Activated naive CD8-positive, alpha-beta T cell treated with anti-CD3 and anti-CD28 coated beads for 36 hours (primary cell): ENCODE measurements at places on chromosomes 2 and 18.

GRCh38 chr2:28463893-28464292, 32.0 kb upstream of the PLB1 start:
- no peak overlapping the region for H3K4me3 ChIP-seq
- peaks cover 3% of the 10 kb centered on the region for H3K36me3 ChIP-seq

DNA sequence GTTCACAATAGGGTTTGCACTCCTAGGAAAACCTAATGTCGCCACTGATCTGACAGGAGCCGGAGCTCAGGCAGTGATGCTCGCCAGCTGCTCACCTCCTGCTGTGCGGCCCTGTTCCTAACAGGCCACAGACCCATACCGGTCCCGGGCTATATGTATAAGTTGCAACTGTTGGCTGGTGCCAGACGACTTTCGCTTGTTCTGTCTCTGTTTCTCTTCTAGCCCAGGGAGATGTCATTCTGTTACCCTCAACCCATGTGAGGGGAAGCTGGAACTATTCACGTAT, 170.3 kb downstream of the BCL2 start:
- peaks cover 28% of the 10 kb centered on the region for H3K36me3 ChIP-seq
- no peak overlapping the region for H3K4me3 ChIP-seq
- H3K4me1 ChIP-seq = peaks cover 58% of the 10 kb centered on the region
- H3K27ac ChIP-seq = no peak overlapping the region

- H3K27ac ChIP-seq = no peak overlapping the region
- peaks cover 29% of the 10 kb centered on the region for H3K36me3 ChIP-seq
- H3K4me1 ChIP-seq = peaks cover 3% of the 10 kb centered on the region
- no peaks in the 10 kb centered on the region for H3K27me3 ChIP-seq
- no peak overlapping the region for H3K4me3 ChIP-seq
Measured at GRCh38 chr2:237097911-237098702, 12.4 kb downstream of the COPS8 start.

DNA sequence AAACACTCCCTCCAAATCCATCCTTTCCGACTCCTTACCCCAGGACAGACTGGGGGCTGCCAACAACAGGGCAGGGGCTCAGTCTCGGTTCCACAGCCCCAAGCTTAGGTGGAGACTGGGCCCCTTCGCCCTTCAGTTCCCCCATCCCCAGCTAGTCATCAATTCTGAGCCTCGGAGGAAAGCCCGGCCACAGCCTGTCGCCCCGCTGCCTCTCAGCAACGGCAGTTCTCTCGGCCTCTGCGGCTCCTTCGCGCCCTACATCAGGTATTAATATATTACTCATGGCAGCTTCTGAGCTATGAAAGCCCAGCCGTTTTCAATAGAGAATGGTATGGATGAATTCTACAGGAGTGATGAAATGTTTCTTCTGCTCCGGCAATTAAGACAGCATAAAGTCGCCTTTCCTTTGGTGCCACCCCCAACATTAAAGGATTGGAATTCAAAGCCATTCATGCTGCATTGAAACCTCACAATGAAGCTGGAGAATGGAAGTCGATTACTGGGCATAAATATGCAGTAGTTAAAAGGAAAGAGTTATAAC, 2.8 kb downstream of the HDAC4 start:
- no peak for DNase-seq
- H3K27ac ChIP-seq = no peak overlapping the region
- peaks cover 10% of the 10 kb centered on the region for H3K36me3 ChIP-seq
- H3K4me3 ChIP-seq = no peak overlapping the region

DNA sequence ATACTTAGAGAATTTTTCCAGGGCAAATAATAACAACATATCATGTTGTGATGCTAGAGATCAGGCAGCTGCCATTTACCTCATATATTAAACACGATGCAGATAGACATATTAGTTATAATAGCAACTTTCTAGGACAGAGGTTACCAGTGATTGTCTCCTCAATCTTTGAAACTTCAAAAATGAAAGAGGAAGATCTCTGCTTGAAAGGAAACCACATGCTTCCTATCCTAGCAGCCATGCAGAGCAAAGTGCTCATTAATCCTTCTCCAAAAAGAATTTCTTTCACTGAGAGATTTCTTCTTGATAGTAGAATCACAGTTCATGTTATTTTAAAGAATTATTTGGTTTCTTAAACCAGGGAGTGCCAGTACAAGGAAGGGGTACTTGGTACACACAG, 317.2 kb downstream of the CPS1 start:
- H3K36me3 ChIP-seq = no peaks in the 10 kb centered on the region
- no peak overlapping the region for H3K4me3 ChIP-seq

- H3K4me3 ChIP-seq = no peak overlapping the region
- DNase-seq = no peak
- peaks cover 19% of the 10 kb centered on the region for H3K36me3 ChIP-seq
- no peak overlapping the region for H3K27ac ChIP-seq
Measured at GRCh38 chr18:80004600-80005342, 16.4 kb upstream of the TXNL4A start.

DNA sequence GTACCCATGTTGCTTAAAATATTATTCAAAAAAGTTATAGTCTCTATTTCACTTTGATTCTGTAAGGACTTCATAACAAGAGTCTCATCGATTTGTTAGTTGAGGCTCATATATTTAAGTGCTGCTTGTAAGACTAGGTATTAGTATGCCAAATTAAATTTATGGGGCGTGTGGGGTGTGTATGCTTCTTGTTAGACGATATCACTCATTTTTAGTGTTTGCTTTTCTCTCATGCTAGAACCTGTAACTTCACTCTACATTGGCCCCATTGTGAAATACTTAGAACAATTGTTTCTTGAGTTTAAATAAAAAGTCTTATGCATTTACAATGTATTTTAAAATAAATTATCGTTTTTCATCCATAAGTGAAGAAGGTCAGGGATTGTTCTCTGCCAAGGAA, 63.6 kb downstream of the CTNNA2 start:
- H3K27me3 ChIP-seq = no peaks in the 10 kb centered on the region
- H3K36me3 ChIP-seq = no peaks in the 10 kb centered on the region
- no peak overlapping the region for H3K27ac ChIP-seq

- H3K27me3 ChIP-seq = no peaks in the 10 kb centered on the region
- H3K27ac ChIP-seq = no peak overlapping the region
- peaks cover 3% of the 10 kb centered on the region for H3K4me1 ChIP-seq
- peaks cover 2% of the 10 kb centered on the region for H3K36me3 ChIP-seq
- no peak overlapping the region for H3K4me3 ChIP-seq
- no peak for DNase-seq
Measured at GRCh38 chr2:33929467-33929866, 330.4 kb upstream of the FAM98A start.

- H3K36me3 ChIP-seq = peaks cover 4% of the 10 kb centered on the region
- no peak overlapping the region for H3K27ac ChIP-seq
- no peak for DNase-seq
- peaks cover 9% of the 10 kb centered on the region for H3K4me1 ChIP-seq
- no peaks in the 10 kb centered on the region for H3K27me3 ChIP-seq
Measured at GRCh38 chr2:25409468-25409867, 67.7 kb upstream of the DNMT3A start.

GRCh38 chr2:27920148-27920885, 29.8 kb downstream of the BABAM2 start:
- H3K27me3 ChIP-seq = no peaks in the 10 kb centered on the region
- H3K4me3 ChIP-seq = no peak overlapping the region
- peaks cover 22% of the 10 kb centered on the region for H3K4me1 ChIP-seq
- peak overlapping the region; percentile 16 for H3K27ac ChIP-seq
- no peak for DNase-seq

DNA sequence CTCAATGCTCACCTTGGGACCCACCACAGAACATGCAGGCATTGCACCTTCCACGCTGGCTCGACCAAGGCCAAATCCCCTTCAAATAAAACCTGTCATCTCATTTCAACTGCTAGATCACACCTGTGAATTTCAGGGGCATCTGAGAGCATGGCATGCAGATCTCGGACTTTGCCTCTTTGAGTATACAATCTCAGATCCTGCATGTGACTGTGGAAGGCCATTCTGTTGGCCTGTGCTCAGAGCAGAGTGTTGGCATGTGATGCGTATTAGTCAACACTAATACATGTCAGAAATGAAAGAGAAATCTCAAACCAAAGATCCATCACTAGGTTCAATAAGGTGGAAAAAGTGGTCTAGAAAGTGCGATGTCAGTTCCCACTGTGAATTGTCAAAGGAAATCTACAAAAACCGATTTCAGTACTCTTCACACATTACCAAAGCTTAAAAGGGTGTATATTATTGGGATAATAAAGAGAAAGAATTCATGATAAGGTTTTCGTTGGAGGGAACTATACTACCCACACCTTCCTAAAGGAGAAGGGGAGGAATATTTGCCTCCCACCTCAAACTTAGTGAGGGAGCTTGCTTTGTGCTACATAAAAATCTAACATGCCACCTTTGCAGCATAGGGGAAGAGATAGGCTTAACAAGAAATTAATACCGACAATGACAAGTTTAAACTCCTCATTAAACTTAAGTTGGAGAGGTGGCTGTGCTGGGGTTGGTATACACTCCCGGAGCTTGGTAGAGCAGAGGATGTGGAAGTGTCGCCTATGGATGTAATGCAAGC, 7.8 kb downstream of the XDH start:
- peaks cover 8% of the 10 kb centered on the region for H3K27me3 ChIP-seq
- no peak overlapping the region for H3K27ac ChIP-seq

DNA sequence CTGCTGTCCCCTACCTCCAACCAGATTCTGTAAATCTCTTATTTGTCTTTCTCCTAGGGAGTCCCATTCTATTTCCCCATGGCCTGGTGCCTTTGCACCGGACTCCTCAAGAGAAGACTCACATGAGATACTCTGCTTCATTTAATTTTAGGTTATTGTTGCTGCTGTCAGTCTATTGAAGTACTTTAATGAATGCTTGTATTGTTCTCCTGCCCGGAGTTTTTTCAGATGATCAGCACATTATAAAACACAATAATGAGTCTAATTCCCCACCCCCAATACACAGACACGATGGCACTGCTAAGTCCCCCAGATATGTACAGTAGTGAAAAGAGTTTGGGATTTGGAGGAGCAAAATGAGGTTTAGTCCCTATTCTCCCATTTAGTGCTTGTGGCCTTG, 58.9 kb downstream of the HAUS1 start:
- no peaks in the 10 kb centered on the region for H3K27me3 ChIP-seq
- no peak overlapping the region for H3K27ac ChIP-seq
- no peaks in the 10 kb centered on the region for H3K36me3 ChIP-seq
- no peak overlapping the region for H3K4me3 ChIP-seq
- DNase-seq = no peak
- H3K4me1 ChIP-seq = peaks cover 23% of the 10 kb centered on the region

DNA sequence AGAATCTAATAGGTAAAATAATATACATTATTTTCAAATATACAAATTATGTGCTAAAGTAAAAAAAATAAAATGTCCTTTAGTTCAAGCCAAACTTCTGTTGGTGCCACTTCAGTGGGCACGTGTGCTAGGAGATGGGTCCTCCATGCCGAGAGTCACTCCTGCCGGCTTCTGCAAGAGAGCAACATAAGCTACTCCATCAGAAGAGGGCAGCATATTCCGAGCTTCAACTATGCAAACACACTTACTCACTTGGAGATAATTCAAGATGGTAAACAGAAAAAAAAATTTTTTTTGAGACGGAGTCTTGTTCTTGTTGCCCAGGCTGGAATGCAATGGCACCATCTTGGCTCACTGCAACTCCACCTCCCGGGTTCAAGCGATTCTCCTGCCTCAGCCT, 24.4 kb downstream of the CNOT11 start:
- no peaks in the 10 kb centered on the region for H3K27me3 ChIP-seq
- peaks cover 42% of the 10 kb centered on the region for H3K36me3 ChIP-seq
- no peak overlapping the region for H3K4me3 ChIP-seq
- H3K4me1 ChIP-seq = peaks cover 28% of the 10 kb centered on the region
- no peak overlapping the region for H3K27ac ChIP-seq

GRCh38 chr18:45342166-45342565, 273.1 kb upstream of the SLC14A2 start:
- peaks cover 4% of the 10 kb centered on the region for H3K27me3 ChIP-seq
- H3K27ac ChIP-seq = no peak overlapping the region
- no peak overlapping the region for H3K4me3 ChIP-seq
- H3K4me1 ChIP-seq = no peaks in the 10 kb centered on the region
- DNase-seq = no peak

DNA sequence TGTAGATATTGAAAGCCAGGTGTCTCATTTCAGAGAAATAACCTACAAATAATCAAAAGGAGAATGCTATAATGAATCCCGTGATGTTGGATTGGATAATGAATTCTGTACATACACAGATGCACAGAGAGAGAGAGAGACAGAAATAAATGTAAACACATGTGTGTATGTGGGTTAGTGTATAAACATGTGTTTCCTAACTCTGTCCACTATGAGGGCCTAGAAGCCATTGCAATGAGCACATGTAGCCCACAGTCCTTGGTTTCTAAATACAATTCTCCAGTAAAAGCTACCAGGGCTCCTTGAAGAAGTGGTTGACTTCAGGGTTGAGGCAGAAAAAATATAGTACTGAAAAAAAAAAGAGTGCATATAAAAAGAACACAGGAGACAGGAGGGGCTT, 109.5 kb downstream of the INHBB start:
- H3K4me1 ChIP-seq = no peaks in the 10 kb centered on the region
- H3K27me3 ChIP-seq = no peaks in the 10 kb centered on the region
- no peak overlapping the region for H3K27ac ChIP-seq
- H3K4me3 ChIP-seq = no peak overlapping the region
- DNase-seq = no peak
- no peaks in the 10 kb centered on the region for H3K36me3 ChIP-seq

GRCh38 chr2:122009561-122009960, 254.1 kb downstream of the TSN start:
- DNase-seq = no peak
- no peaks in the 10 kb centered on the region for H3K4me1 ChIP-seq
- no peak overlapping the region for H3K4me3 ChIP-seq
- no peak overlapping the region for H3K27ac ChIP-seq

GRCh38 chr2:82985572-82986197, 1473.4 kb downstream of the SUCLG1 start:
- H3K27me3 ChIP-seq = no peaks in the 10 kb centered on the region

- peaks cover 15% of the 10 kb centered on the region for H3K4me1 ChIP-seq
- H3K27me3 ChIP-seq = peaks cover 87% of the 10 kb centered on the region
- DNase-seq = no peak
- H3K27ac ChIP-seq = no peak overlapping the region
Measured at GRCh38 chr18:22170421-22171257, 1.2 kb downstream of the GATA6 start.
